DMS79 (cell line): ENCODE measurements at places on chromosomes 5 and 9.

DNA sequence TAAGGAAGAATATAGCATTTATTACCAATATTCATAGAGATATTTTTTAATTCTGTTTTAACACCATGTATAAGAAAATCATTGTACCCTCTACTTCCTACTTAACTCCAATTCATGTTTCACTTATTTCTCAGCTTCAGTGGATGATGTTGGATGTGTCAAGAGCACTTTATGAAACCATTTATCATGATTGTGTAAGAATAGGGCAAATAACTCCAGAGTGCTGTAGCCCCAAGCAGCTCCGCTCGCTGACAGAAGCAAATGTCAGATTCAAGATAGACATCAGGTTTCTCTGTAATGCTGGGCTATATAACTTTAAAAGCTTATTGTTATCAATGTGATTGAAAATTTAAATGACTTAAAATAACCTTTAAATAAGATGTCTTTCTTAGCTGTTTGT is 50.4 kb downstream of the MAST4 start:
- DNase-seq = no peak

- DNase-seq = no peak
Observed at GRCh38 chr5:141186897-141187512, at the start of gene PCDHB9. PCDHB9 (plus strand) TSS chr5:141187161; CDS start chr5:141187319, 158 bp downstream.

DNA sequence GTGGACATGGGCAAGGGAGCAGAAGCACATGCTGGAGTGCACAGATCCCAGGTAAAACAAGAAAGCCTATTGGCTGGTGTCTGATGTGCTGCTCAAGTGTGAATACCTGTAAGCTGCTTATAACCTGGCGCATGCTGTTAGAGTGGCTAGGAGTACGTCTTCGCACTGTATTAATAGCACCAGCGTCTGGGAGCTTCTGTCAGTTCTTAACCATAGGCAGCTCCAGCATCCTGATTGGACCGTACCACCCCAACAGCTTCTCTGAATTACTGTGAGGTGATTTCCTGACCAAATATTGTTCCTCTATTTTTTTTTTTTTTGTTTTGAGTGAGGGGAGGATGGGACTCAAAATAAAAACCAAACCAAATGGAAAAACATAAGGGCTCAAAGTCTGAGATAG is 987.6 kb downstream of the PTPRD start:
- DNase-seq = no peak

DNA sequence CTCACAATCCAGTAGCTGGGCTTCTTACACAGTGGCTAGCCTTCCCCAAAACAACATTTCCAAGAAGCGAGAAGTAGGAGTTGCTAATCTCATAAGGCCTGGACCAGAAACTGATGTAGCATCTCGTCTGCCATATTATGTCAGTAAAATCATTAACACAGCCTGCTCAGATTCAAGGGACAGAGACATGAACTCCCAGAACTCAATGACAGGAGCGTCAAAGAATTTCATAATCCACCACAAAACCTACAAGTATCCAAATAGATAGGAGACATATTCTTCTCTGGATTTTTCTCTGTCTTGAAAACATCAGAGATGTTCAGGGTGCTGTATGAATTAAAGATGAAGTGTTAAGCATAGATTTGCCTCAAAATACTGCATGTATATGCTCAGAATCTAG is 457.6 kb upstream of the ACTBL2 start:
- DNase-seq = no peak

- no peak for DNase-seq
Observed at GRCh38 chr5:135062216-135063055, 28.4 kb upstream of the PITX1 start.

DNA sequence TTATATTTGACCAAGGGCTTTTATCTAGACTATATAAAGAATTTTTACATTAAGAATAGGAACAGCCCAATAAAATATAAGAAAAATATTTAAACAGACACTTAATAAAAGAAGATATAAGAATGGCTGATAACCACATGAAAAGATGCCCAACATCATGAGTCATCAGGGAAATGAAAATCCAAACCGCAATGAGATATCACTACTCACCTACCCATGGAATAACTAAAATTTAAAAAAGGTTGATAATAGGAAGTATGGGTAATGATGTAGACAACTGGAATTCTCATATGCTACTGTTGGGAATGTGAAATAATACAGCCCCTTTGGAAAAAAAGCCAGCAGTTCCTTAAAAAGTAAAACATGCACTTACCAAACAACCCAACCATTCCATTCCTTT is 206.9 kb upstream of the PCSK5 start:
- DNase-seq = no peak

- no peak for DNase-seq
Observed at GRCh38 chr5:10482791-10483530, 41.3 kb downstream of the ROPN1L start.

DNA sequence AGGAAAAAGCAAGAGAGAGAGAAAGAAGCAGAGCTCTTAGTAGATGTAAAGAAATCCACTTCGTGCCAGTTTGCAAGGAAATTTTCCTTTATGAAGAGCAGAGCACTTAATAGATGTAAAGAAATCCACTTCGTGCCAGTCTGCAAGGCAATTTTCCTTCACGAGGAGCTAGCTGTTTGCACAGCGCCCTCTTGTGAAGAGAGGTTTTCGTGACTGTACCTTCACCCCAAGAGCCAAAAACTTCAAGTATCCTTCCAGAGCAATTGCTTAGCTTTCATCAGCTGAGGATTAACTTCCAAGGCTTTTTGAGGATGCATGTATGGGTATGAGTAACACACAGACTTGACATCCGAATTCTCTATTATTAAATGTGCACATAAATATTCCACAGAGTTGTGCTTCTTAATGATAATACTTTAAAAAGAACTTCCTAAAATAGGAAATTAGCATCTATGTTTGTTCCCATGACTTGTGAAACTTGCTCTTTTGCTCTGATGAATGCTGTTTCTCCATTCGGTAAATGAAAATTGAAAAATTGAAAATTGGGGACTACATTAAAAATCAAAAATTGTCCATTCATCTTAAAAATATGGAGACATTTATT is 525.6 kb downstream of the PDE4D start:
- DNase-seq = no peak

- DNase-seq = no peak
Observed at GRCh38 chr9:91771027-91771426, 179.0 kb downstream of the ROR2 start.

- no peak for DNase-seq
Observed at GRCh38 chr9:97364769-97365490, 47.0 kb upstream of the TDRD7 start.

- no peak for DNase-seq
Observed at GRCh38 chr5:34501840-34502239, 154.3 kb upstream of the RAI14 start.

DNA sequence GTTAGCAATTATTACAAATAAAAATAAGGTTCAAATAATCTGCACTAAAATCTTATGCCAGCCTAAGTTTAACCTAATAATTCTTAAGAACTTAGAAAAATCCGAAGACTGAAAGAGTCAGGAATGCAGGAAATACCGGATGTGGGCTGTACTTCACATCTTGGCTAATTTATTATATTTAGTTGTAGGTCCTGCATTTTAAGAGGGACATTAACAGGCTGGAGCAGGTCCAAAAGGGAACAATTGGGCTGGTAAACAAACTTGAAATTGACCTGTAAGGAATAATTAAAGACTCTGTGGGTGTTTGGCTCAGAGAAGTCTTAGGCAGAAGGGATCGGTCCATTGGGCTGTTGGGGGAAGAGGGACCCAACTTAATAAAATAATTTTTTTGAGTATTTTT is 18.4 kb downstream of the GLRA1 start:
- DNase-seq = peak; percentile 43

DNA sequence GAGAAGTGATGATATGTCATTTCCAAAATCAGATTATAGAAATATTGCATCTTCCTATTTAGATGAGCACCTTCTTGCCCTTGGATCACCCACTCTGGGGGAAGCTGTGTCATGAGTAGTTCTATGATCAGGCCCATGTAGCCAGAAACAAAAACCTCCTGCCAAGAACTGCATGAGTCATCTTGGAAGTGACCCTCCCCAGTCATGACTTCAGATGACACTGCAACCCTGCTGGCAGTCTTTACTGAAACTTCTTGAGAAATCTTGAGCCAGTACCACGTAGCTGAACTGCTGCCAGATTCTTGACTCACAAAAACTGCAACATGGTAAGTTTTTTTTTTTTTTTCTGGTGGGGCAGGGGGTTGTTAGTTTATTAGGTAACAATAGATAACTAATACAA is 439.6 kb upstream of the PTGER4 start:
- DNase-seq = no peak

DNA sequence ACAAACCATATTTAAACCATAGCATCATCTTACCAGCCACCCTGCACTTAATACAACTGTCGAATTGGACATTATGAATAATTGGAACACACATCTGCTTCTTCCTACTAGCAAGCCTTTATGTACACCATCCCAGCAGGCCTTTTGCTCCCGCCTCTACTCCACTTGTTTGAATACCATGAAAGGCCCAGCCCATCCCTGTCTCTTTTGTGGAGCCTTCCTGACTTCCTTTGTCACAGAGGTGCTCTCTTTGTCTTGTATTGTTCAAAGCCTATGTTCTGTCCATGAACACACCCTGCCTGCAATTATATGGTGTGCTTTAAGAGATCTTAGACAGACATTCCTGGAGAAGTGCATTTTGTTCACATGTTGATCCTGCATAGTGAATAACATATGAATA is 465.7 kb downstream of the DIRAS2 start:
- no peak for DNase-seq

- no peak for DNase-seq
Observed at GRCh38 chr5:72064801-72065570, 42.3 kb upstream of the MAP1B start.

GRCh38 chr9:114100536-114100935 is 1.4 kb upstream of the KIF12 start:
- DNase-seq = no peak

DNA sequence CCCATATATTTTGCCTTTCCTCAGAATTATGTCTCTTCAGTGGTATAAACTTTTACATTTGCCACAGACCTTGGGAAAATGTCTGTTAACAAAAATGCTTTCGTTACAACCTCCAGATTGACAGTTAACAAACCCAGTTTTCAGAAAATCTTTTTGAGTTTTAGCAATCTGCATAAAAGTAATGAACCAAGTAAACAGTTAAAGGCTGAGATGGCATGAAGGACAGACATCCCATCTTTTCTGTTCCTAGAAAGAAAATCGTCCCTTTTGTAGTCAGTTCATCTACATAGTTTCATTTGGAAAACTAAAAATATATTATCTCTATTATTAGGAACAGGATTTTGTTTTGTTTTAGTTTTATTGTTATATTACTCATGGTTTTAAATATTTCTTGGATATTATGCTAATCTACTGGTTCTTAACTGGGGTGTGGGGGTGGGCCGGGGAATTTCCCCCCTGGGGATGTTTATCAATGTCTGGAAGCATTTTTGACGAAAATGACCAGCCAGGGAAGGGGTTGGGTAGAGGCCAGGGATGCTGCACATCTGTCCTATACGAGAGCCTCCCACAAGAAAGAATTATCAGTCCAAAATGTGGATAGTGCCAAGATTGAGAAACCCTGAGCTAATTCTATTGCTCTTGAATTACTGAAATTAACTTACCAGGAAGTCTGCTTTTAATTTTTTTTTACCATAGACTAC is 11.9 kb downstream of the FYB1 start:
- DNase-seq = no peak

DNA sequence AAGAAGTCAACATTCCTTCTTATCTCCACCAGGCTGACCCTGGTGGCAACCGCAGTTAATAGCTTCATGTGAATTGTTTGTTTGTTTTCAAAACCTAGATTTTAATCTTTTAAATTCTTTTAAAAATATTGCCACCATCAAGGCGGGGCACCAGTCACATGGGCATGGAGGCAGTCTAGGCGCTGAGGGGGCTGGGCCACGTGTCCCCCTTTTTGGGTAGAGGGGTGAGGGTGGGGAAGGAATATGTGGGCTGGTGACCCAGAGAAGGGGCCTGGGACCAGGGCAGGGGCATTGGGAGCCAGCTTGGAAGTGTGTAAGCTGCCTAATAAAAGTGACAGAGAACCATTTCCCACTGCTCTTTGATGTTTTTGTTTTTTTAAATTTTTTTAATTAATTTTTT is 147.3 kb downstream of the GADD45G start:
- no peak for DNase-seq

DNA sequence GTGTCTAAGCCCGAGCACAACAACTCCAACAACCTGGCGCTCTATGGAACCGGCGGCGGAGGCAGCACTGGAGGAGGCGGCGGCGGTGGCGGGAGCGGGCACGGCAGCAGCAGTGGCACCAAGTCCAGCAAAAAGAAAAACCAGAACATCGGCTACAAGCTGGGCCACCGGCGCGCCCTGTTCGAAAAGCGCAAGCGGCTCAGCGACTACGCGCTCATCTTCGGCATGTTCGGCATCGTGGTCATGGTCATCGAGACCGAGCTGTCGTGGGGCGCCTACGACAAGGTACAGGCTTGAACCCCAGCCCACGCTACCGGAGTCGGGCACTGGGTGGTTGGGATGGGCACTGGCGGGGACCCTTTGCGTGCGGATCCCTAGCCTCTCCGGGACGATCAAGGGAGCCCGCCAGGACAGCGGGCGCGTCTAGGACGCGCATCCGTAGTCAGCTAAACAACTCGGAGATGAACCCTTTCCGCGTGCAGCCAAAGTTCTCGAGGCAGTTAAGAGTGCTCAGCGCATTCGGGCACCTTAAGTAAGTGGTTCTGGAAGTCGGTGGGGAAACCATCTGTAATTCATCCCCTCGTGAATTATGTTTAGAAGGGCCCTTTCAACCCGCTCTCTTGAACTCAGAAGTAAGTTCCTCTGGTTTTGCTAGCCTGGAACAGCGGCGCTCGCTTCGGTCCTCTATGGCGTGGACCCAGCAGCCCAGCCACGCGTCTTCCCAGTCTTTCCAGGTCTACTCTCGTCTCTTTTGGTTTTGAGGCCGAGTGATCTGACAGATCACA is 1.3 kb downstream of the KCNN2 start:
- no peak for DNase-seq

DNA sequence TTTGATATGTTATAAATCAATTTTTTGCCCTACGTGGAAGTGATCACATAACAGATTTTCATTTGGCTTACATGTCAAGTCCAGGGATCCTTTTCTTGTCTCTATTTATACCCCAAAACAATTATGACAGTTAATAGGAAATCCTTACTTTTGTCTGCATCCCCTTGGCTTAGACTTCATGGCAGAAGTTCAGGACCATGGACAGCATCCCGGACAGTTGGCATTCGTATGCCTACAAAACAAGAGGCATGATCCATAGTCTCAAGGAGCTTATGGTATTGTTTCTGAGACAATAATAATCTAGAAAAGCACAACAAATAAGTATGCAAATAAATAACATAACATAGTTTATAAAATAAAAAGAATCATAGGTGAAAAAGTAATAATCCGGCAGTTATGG is 214.3 kb upstream of the GRIA1 start:
- DNase-seq = no peak

DNA sequence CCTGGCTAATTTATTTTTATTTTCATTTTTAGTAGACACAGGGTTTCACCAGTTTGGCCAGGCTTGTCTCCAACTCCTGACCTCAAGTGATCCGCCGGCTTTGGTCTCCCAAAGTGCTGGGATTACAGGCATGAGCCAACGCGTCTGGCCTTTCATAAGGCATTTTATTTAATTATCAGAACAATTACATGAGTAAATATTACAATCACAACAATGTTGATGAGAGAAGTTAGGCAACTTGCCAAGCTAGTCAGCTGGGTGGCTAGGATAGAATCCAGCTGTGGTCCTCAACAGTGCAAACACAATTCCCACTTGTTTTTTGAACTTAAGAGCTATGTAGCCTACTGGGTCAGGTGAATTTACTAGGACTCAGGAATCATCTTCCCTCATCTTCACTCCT is 22.0 kb downstream of the C9orf57 start:
- no peak for DNase-seq
